ENCODE measurements at places on chromosomes 6 and 20. TPM values are rescaled to one million over a fixed set of nuclear protein-coding genes. Genes with fewer than 3 reads are reported as not detected.

CUL7 gene
- 22.3 TPM for total RNA-seq

RBPJL gene
- total RNA-seq = not detected

TFAP2B gene
- 0.16 TPM for total RNA-seq

SKIC2 gene
- total RNA-seq = 43.2 TPM

VNN1 gene
- not detected for total RNA-seq

LAMA4 gene
- total RNA-seq = 2.8 TPM

Measured in mesangial cell (primary cell).